ENCODE measurements at places on chromosomes 3 and 15. TPM values are rescaled to one million over a fixed set of nuclear protein-coding genes. Genes with fewer than 3 reads are reported as not detected.

DNA sequence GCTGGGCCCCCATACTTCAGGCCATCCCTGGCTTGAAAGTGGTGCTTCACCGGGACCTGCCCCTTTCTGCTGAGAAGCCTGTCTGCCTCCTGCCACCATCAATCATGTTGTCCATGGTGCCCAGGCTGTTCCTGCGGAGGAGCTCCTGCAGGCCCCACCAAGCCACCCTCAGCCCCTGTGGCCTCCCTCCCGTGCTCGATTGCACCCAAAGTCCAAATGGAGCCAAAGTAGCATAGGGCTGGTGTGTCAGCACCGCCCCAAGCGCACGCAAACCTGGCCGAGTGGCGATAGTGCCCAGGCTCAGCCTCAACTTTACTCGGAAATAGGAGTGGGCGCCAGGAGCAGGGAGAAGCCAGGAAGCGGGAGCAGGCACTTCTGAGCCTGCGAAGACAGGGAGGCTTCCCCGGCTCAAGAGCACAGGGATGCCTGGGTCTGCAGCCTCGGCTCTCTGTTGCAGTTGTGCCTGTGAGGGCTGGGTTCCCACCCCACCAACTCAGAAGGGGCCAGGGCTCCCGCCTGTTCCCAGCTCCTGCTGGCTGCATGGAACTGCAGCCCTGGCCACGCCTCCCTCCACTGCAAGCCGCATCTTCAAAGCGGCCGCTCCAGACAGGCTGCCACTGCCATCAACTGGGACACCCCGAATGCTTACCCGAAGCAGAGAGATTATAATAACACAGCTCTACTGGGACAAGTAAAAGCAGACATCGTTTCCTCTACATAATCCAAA lies 203.0 kb downstream of the ARRDC4 start:
- no peak for DNase-seq
- no peaks in the 10 kb centered on the region for H3K4me1 ChIP-seq
- H3K36me3 ChIP-seq = no peaks in the 10 kb centered on the region
- no peaks in the 10 kb centered on the region for H3K27me3 ChIP-seq

Gene ALG1L2
- total RNA-seq = not detected

DNA sequence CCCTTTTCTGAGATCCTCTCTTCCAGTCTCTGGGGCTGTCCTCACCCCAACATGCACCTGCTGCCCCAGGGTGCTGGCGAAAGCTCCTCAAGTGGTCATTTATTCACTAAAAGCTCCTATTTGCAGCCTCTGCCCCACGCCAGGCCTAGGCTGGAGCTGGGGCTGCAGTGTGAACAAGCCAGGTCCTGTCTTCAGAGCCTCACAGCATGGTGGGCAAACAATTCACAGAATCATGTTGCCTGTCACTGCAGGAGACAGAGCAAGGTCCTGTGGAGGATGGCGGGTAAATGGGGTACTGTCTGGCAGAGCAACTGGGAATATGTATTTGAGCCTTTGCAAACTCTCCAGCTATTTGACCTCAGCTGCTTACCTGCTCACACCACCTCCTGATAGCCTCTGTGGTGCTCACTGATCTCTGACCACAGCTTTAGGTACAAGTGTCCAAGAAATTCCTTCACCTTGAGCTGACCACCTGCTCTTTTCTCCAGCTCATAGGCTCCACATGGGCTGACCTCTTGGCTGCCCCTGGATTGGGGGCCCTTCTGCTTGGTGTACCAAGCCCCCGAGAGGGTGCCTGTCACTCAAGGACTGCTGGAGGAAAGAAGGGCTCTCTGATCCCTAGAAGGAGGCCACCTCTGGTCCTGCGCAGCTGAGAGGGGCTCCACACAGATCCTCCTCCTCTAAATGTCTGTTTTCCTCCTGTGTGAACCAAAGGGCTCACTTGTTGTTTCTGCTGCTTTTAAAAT lies 35.6 kb downstream of the AMOTL2 start:
- no peaks in the 10 kb centered on the region for H3K36me3 ChIP-seq
- no peaks in the 10 kb centered on the region for H3K27me3 ChIP-seq
- H3K4me1 ChIP-seq = peaks cover 3% of the 10 kb centered on the region
- no peak overlapping the region for H3K27ac ChIP-seq
- DNase-seq = peak; percentile 50
- no peak overlapping the region for H3K4me3 ChIP-seq

DNA sequence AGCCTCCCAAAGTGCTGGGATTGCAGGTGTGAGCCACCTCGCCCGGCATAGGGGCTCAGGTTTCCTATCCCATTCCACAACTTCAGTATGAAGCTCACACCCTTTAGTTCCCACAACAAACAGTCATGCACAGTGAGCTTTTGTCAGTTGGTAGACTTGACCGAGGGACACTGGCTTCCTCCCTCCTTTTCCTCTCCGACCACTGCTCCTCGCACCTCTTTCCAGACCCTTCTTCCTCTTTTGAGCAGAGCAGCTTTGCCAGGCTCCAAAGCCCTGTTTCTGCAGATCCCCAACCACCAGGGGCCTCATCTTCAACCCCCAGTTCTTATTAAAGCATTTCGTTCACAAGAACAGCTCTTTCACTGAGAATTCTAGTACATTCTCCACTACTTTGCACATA lies 12.7 kb upstream of the CILP start:
- no peaks in the 10 kb centered on the region for H3K27me3 ChIP-seq
- DNase-seq = no peak
- no peaks in the 10 kb centered on the region for H3K4me1 ChIP-seq

DNA sequence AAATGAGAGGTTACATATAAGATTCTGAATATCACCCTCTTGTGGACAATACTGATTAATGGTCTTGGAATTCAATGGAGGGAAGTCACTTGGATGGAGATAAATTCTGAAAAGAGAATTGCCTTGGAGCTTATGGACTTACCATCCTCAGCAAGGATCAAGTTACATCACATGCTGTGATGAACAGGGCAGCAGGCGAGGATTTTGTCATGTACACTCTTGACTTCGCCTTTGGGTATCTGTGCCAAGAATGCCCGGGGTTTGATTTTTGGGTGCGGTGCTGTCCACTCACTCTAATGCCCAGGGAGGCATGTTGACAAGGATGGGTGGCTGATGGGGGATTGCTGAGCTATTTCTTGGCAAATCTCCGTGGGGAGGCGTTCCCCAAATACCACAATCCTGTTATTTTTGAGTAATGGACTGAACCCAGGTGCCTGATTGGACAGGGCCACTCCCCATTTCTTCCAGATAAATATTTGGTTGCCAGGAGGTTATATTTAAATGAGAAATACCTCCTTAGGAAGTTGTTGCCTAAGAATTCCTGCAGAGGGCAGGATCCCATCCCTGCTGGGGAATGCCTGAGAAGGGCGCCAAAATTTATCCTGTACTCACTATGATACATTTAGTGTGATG lies 96.3 kb downstream of the TPRG1 start:
- H3K36me3 ChIP-seq = no peaks in the 10 kb centered on the region
- no peak overlapping the region for H3K27ac ChIP-seq
- no peaks in the 10 kb centered on the region for H3K27me3 ChIP-seq
- no peaks in the 10 kb centered on the region for H3K4me1 ChIP-seq
- DNase-seq = no peak

GRCh38 chr15:25772500-25772899 lies 90.6 kb downstream of the ATP10A start:
- H3K36me3 ChIP-seq = no peaks in the 10 kb centered on the region
- peak; percentile 31 for DNase-seq
- H3K27ac ChIP-seq = no peak overlapping the region
- H3K4me3 ChIP-seq = no peak overlapping the region
- H3K27me3 ChIP-seq = no peaks in the 10 kb centered on the region

Gene RGMA
- total RNA-seq = 50.3 TPM

Gene FBN1
- 167 TPM for total RNA-seq

Gene SEMA6D
- total RNA-seq = 9.0 TPM

DNA sequence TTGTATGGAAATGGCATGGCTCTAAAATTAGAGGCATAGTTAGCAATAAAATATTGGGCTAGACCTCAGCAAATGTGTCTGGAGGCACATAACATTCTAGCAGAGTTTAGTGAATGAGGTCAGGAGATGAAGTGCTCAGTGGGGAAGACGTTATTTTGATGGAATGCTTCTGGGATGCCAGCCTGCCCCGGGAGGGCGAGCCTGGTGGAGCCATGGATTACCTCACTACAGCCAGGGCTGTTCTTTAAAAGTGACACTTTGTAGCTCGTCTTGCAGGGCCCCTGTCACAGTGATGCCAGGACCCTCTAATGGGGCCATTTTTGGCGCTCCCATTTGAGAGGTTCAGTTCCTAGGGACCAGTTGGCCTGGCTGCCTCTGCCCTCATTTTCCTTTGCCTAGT lies 48.5 kb downstream of the PXYLP1 start:
- no peak overlapping the region for H3K27ac ChIP-seq
- H3K4me1 ChIP-seq = no peaks in the 10 kb centered on the region
- H3K4me3 ChIP-seq = no peak overlapping the region
- DNase-seq = peak; percentile 85

DNA sequence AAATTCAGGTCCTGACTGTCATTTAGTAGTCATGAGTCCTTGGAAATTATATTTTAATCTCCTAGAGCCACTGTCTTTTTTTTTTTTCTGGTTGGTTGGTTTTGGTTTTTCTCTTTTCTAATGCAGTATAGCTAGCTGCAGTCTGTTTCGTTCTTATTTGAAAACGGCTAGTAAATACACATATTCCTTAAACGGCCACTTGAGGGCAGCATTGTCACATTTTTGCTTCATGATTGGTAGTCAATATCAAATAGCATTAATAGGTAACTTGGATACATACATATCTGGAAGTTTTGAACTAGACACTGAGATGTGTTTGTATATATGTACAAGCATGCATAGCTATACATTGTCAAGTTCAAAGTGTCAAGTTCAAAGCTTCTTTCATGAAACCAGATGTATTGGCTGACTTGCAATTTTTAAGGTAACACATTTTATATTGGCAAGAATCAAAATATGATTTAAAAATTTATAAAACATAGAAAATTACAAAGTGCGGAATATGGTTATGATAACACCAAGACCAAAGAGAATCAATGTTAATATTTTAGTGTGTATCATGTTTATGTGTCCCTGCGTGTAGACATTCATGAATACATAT lies 22.5 kb downstream of the GABRA5 start:
- DNase-seq = no peak
- H3K4me3 ChIP-seq = no peak overlapping the region
- H3K4me1 ChIP-seq = no peaks in the 10 kb centered on the region

- DNase-seq = peak; percentile 54
- no peaks in the 10 kb centered on the region for H3K27me3 ChIP-seq
- H3K36me3 ChIP-seq = no peaks in the 10 kb centered on the region
- H3K4me1 ChIP-seq = no peaks in the 10 kb centered on the region
Observed at GRCh38 chr3:185824051-185825005, 514 bp downstream of the IGF2BP2 start.

DNA sequence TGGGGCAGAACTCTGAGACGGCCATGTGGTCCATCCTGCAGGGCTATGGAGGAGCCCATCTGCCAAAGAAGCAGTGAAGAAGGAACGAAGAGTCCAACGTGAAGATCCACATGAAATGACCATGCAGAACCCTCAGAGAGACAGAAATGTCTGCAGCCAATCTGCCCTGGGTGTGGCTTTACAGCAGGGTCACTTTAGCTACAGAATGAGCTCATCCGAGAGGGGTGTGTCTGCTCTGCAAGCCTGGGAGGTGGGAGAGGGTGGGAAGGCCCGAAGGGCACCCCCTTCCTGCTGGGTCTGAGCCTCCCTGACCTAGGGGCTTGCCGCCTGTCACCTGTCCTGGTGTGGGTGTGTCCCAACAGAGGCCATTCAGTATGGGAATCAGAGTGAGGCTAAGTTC lies 176.3 kb downstream of the ATP10A start:
- H3K4me1 ChIP-seq = no peaks in the 10 kb centered on the region
- H3K27me3 ChIP-seq = no peaks in the 10 kb centered on the region
- H3K27ac ChIP-seq = no peak overlapping the region
- H3K36me3 ChIP-seq = peaks cover 6% of the 10 kb centered on the region

- H3K36me3 ChIP-seq = no peaks in the 10 kb centered on the region
- no peak overlapping the region for H3K4me3 ChIP-seq
- DNase-seq = no peak
Observed at GRCh38 chr3:20324664-20325478, 138.9 kb upstream of the SGO1 start.

DNA sequence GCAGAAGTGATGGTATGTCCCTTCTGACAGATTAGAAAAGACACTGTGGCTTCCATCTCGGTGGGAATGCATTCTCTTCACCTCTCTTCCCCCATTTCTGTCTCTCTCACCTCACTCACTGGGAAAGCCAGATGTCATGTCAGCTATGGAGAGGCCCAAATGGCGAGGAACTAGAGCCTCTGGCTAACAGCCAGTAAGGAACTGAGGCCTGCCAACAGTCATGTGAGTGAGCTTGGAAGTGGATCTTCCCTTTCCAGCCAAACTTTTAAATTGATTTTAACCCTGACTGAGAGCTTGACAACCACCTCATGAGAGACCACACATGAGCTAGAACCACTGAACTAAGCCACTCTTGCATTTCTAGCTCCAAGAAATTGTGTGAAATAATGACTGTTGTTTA lies 35.2 kb upstream of the CDAN1 start:
- peaks cover 6% of the 10 kb centered on the region for H3K36me3 ChIP-seq
- peak overlapping the region; percentile 81 for H3K27ac ChIP-seq
- peaks cover 2% of the 10 kb centered on the region for H3K4me1 ChIP-seq

- no peaks in the 10 kb centered on the region for H3K27me3 ChIP-seq
- H3K27ac ChIP-seq = no peak overlapping the region
- DNase-seq = no peak
- H3K36me3 ChIP-seq = no peaks in the 10 kb centered on the region
Observed at GRCh38 chr3:4850928-4851265, 128.3 kb upstream of the BHLHE40 start.

GRCh38 chr15:82798104-82798503 lies 7.8 kb downstream of the FSD2 start:
- H3K4me1 ChIP-seq = peaks cover 1% of the 10 kb centered on the region
- no peak overlapping the region for H3K4me3 ChIP-seq
- no peak for DNase-seq
- H3K27me3 ChIP-seq = no peaks in the 10 kb centered on the region

- H3K27me3 ChIP-seq = no peaks in the 10 kb centered on the region
- no peak overlapping the region for H3K4me3 ChIP-seq
- no peak for DNase-seq
- no peaks in the 10 kb centered on the region for H3K36me3 ChIP-seq
- no peak overlapping the region for H3K27ac ChIP-seq
Observed at GRCh38 chr3:115127208-115127607, 19.9 kb downstream of the ZBTB20 start.

Gene SAMMSON
- 25.6 TPM for total RNA-seq

GRCh38 chr3:154536751-154537150 lies 106.8 kb upstream of the GPR149 start:
- no peak overlapping the region for H3K4me3 ChIP-seq
- no peaks in the 10 kb centered on the region for H3K36me3 ChIP-seq
- H3K27me3 ChIP-seq = no peaks in the 10 kb centered on the region
- no peak overlapping the region for H3K27ac ChIP-seq

DNA sequence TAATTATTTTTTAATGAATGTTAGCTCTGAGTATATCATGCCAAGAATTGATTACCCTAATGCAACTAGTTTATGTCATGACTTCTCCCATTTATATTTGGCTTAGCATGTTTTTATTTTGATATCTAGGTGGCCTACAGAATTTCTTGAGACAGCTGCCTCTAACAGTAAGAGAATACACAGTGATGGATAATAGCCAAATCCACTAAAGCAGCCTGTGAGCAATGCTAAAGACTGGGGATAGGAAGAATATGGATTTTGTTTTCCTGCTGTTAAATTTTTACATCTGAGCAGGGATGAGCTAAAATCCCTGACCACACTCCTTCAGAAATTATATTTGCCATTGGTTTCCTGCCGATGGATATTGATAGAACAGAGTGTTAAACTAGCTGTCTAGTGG lies 149.3 kb upstream of the TGFBR2 start:
- H3K36me3 ChIP-seq = no peaks in the 10 kb centered on the region
- H3K4me3 ChIP-seq = no peak overlapping the region
- no peaks in the 10 kb centered on the region for H3K27me3 ChIP-seq
- H3K27ac ChIP-seq = no peak overlapping the region
- no peak for DNase-seq

Gene ZPLD1
- total RNA-seq = 0.15 TPM

- H3K27me3 ChIP-seq = no peaks in the 10 kb centered on the region
- H3K4me3 ChIP-seq = no peak overlapping the region
- DNase-seq = no peak
- H3K27ac ChIP-seq = no peak overlapping the region
Observed at GRCh38 chr3:63934041-63934866, 22.1 kb upstream of the SCAANT1 start.

Measured in aorta (tissue), 5 donors.